ENCODE measurements at places on chromosomes 7 and 10.

GRCh38 chr7:148987751-148988512 is 40.4 kb downstream of the PDIA4 start:
- no peak for DNase-seq

GRCh38 chr10:52143338-52143737 is 170.7 kb upstream of the DKK1 start:
- no peak for DNase-seq

GRCh38 chr7:30817371-30817767 is 46.2 kb downstream of the MINDY4 start:
- peak; percentile 63 for DNase-seq

DNA sequence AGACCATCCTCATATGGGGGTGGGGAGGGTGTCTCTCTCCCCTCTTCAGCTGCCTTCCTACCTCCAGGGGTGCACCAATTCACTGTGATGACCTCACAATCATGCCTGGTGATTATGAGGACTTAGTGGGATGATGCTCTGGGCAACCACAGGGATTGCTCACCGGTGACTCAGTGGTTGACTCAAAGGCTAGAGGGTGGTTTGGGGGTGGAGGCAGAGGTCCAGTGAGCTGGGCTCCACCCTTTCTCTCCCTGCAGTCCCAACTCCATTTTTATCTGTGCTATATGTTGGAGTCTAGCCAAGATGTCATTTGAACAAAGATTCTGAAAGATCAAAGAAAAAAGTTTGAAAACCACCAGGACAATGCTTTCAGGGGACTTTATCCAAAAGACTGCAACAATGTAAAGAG is 286.9 kb downstream of the KCNMA1 start:
- peak; percentile 95 for DNase-seq

DNA sequence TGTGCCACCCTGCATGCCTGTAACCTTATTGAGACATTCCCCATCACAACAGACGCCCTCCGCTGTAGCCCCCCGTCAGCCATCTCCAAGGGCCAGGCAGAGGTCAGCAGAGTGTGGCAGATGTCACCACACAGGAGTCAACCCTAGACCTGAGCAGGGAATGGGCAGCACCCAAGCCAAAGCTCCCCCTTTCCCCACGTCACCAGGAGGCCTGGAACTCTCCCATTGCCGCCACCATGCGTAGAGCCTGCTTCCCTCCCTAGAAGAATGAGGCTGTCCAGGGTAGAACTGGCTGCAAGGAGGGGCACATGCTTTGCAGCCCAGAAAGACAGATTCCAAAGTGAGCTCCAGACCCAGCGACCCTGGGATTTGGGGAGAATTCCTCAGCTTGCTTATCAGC is 342.9 kb downstream of the TNS3 start:
- DNase-seq = no peak

GRCh38 chr7:14717816-14718215 is 184.7 kb downstream of the DGKB start:
- peak; percentile 71 for DNase-seq

- DNase-seq = no peak
Measured at GRCh38 chr10:46001187-46001756, 29.0 kb downstream of the TIMM23 start.

DNA sequence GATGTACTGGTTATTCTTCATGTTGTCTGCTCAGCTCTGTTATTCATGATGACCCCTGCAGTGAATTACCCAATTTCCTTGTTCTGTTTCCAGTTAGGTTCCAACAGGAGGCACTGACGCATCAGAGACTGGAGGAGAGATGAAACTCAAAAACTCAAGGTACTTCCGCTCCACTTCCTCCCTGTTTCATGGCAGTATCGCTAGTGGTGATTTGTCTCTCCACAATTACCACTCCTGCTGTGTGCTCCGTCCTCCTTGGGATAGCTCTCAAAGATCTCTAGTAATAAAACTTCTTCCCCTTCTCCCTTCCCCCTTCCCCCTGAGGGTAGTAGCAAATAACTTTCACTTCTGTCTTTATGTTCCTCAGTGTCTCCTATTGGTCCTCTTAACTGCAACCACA is 107.4 kb upstream of the ABCB5 start:
- DNase-seq = no peak

Measured in adipocyte (in vitro differentiated cells).